Right hindlimb (tissue), 1 donor: ENCODE measurements at places on chromosomes 11 and 22.
A peak's percentile ranks its signal among the peaks of the same experiment; 100 is the strongest.

- DNase-seq: no peak
Measured at GRCh38 chr11:93512073-93512475, 31.1 kb downstream of the SMCO4 start.

DNA sequence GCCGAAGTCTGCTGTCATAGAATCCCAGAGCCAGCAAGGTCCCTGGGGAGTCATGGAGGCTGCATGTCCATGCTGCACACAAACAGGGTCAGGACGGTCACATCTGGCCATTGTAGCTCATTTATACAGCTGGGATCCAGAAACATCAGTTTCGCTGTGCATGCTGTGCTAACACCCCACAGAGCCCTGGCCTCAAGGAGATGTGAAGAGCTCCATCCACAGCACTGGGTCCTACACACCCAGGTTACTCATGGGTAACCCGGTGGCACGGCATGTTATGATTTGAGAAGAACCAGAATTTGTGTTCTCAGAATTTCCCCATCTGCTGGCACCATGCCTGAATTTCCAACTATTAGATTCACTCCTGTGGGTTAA lies 146.3 kb upstream of the ARHGAP20 start:
- DNase-seq: peak; percentile 83

DNA sequence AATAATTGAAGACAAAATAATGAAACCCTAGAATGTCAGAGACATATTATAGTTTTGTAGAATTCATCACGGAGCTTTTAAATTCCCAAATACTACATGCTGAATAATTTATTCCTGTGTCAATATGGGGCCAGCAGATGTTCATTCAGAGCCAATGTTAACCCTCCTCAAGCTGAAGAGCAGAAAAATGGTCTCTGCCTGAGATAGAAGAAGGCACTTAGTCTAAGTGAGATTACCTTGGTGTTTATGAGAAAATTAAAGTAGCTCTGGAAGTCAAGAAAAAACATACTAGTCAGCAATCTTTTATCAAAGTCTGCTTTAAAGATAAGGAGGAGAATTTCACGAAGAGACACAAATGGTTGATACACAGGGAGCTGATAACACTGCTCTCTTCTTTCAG lies 328.2 kb downstream of the TTC28 start:
- no peak for DNase-seq

GRCh38 chr11:20670932-20671403 lies 1.6 kb downstream of the NELL1 start:
- DNase-seq: no peak

DNA sequence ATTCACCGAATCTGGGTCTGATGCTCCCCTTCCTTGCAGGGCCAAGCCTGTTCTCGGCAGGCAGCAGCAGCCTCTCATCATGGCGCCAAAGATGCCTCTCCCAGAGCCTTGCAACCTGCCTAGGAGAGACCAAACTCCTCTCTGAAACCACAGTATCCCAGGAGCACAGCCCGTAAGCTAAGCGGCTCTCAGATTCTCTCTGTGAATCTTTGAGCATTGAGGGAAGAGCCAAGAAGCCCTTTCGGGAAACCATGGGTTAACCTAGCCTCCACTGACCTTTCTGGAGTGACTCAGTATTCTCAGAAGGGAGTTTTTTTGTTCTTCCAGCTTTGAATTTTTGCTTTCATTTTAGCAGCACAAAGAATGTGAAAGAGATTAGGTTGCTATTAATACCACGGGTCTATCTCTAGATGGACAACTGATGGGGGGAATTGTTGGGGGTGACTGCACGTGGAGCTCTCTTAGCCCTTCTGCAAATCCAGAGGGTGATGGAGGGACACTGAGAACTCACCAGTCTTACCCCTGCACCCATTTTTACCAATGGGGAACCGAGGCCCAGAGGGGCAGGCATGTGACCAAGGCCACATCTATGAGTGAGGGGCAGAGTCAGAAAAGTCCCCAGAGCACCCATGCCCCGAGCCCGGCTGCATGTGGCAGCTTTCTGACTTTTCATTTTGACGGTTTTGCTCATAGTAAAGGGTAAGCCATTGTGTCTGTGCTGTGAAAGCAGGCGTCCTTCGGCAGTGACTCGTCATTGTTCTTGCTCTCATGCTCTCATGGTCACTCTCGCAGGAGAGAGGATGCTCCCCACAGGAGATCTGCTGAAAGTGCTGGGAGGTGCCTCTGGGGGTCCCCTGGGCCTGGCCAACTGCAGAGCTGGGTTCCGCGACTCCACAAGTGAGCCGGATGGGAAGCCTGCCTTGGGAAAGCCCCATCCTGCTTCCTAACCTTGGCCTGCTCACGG lies 36.0 kb downstream of the IRAG1 start:
- no peak for DNase-seq

GRCh38 chr11:130001461-130002351 lies 929 bp downstream of the PRDM10 start:
- no peak for DNase-seq

GRCh38 chr11:11569936-11570491 lies 51.8 kb downstream of the GALNT18 start:
- peak; percentile 84 for DNase-seq
